ENCODE measurements at places on chromosomes 5 and 9.

DNA sequence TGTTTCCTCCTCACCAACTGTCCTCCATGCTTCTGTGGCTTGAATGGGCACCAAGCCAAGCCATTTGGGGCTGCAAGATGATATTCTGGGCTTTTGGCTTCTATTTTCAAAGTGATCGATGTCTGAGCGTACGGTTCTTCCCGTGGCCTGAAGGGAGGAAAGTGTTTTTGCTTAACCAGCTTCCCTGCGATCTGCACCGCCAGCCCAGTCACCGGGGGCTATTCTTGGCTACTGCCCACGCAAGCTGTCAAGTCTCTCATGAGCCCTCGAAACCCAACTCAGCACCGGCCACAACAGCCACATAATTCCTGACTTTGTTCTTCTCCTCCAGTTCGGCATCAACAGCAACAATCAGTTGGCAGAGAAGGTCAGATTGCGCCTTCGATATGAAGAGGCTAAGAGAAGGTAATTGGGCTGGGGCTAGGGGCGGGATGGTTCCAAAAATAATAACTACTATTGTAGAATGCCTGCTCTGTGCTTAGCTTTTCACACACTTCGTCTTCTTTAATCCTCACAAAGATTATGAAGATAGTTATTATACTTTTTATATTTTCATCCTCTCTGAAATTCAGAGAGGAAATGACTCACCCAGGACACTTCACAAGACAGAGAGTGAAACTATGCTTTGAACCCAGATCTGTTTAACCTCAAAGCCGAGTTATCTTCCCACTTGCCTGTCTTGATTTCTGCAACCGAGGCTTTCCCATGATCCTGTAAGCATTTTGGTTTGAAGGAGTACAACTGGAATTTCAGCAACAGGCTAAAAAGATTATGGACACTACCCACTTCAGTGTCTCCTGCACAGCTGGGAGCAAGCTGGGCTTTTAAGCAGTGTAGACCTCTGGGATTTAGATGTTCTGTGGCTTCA is 76.4 kb upstream of the RARS1 start:
- no peak for DNase-seq

- no peak for DNase-seq
These were observed 14.1 kb upstream of the MAP1B start for GRCh38 chr5:72093217-72093616.

DNA sequence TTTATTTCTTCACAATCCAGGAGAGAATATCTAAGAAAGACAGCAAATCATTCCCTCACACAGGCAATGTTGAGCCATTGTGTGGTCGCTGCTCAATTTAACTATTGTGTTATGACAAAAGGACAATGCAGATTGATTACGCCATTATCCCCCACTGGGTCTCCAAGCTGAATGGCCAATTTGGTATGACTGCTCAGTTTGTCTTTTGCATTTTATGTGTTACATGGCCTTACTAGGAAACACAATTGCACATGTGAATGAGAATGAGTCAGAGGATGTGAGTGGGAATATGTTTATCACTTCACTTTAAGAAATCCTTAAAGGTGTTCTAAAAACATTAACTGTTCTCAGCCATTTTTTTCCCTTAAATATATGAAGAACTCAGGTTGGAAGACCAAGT is 108.3 kb downstream of the FAM174A start:
- no peak for DNase-seq

DNA sequence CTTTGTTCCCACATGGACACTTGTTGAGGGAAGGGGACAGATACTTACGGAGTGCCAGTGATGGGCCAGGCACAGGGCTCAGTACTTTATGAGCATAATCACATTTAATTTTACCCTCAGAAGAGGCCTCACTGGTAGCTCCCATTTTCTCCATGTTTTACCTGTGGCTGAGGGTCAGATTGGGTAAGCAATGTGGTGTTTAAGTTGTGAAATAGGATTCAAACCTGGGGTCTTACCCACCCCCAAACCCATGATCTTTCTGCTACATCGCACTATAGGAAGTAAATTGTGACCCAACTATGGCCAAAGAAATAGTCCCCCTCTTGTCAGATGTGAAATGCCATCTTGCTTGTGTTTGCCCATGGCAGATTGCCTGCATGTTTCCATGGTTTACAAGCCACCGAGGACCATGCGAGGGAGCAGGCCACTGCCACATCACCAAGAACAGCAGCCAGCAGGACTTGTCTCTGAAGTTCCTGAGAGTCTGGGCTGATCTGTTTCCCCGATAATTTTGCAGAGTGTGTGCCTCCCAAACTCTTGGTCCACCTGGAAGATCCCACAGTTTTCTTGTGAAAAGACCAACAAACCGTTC is 95.4 kb downstream of the MACROH2A1 start:
- DNase-seq, result no peak

GRCh38 chr9:13956107-13956506 is 357.8 kb downstream of the NFIB start:
- DNase-seq, result no peak

Data from activated T-helper 1 cell treated with anti-CD3 and anti-CD28 coated beads, Interleukin-2, amount 50 U/mL, for 16 hours (primary cell).